ENCODE measurements at places on chromosomes 1 and 21.

- DNase-seq: no peak
Observed at GRCh38 chr1:241605146-241605805, 34.9 kb downstream of the CHML start.

DNA sequence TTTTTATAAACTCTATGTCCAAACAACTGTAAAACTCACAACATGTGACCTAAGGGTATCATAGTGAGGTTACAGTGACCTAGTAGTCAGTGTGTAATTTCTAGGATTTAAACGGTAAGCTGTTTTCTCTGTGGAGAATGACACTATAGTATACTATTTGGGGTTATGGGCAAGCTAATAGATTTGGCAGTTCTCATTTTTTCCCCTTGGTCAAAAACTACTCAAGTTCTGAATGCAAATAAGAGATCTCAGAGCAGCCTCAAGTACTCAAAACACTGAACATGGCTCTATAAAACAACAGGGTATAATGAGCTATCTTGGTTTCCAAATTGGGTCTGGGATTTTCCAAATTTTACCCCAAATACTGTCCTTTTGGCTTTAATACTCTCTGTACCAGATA, 88.5 kb upstream of the HMCN1 start:
- peak; percentile 32 for DNase-seq

DNA sequence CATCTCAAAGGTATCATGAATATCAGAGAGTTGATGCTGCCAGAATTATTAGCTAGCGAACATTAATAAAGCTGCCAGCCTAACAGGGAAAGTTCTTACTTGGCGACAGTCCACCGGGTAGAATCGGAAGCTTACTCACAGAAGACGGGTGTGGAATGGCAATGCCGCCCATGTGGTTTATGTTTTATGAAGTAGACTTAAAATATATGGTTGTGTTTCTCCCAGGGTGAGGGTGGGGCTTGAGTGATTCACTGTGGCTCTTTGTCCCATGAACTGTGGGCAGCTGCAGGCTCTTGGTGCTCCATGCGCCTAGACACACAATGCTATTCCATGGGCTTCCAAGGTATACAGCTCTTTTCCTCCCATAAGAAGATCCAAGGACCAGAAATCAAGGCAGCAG, 162.7 kb downstream of the PIGK start:
- DNase-seq: peak; percentile 5

GRCh38 chr1:97377432-97378034, 543.3 kb downstream of the DPYD start:
- DNase-seq: no peak

DNA sequence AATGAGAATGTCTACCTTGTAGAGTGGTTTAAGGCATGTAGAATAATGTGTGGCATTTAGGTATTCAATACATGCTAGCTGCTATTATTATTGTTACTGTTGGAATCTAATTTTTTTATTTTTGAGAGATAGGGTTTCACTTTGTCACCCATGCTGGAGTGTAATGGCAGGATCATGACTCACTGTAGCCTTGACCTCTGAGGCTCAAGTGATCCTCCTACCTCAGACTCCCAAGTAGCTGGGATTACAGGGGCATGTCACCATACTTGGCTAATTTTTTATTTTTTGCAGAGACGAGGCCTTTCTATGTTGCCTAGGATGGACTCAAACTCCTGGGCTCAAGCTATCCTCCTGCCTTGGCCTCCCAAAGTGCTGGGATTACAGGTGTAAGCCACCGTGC, 61.9 kb downstream of the EPB41 start:
- DNase-seq: peak; percentile 22

- DNase-seq: no peak
Observed at GRCh38 chr21:42194863-42195262, 24.1 kb upstream of the ABCG1 start.

DNA sequence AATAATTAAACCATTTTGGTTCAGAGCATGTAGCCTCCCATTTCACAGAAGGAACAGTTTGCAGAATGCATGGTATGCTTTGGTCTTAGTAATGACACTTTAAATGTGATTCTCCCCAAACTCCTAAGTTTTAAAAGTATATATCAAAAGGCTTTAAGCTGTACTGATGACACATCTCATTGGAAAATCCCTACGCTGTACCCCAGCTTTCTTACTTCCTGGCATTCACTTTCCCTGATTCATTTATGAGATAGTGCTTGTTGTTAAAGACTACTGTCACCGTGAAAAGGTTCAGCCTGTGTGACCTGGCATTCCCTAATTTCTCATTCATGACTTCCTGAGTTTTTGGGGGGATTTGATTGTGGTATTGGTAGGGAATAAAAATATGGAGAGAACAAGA, 53.4 kb downstream of the MPZL1 start:
- no peak for DNase-seq

DNA sequence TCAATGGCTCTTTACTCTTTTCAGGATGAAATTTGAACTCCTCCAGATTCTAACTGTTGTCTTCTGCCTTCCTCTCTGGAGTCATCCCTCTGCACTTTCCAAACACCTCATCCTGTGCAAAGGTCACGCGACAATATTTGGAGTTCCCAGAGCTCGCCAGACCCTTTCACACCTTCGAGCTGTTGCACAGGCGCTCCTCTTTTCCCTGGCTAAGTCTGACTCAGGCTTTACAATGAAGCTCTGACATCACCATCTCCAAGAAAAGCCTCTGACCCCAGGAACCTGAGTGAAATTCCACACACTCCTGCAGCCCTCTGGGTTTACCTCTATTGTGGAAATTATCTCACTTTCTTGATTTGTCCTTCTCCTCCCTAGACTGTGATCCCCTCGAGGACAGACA, 270.3 kb downstream of the RGS7 start:
- DNase-seq: no peak

GRCh38 chr1:39905172-39905571, 3.5 kb upstream of the MYCL start:
- no peak for DNase-seq

- DNase-seq: no peak
Observed at GRCh38 chr1:243411472-243411871, 155.6 kb downstream of the SDCCAG8 start.

DNA sequence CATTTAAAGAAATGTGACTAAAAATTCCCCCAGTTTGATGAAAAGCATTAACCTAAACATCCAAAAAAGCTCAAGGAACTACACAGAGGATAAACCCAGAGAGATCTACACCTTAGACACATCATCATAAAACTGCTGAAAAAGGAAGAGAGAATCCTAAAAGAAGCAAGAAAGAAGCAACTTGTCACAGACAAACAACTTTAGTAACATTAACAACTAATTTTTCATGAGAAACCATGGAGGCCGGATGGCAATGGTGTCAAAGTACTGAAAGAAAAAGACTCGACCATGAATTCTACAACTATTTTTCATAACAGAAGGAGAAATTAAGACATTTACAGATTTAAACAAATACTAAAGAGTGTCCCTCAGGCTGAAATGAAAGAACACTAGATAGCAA, 17.7 kb downstream of the ZNF644 start:
- no peak for DNase-seq

DNA sequence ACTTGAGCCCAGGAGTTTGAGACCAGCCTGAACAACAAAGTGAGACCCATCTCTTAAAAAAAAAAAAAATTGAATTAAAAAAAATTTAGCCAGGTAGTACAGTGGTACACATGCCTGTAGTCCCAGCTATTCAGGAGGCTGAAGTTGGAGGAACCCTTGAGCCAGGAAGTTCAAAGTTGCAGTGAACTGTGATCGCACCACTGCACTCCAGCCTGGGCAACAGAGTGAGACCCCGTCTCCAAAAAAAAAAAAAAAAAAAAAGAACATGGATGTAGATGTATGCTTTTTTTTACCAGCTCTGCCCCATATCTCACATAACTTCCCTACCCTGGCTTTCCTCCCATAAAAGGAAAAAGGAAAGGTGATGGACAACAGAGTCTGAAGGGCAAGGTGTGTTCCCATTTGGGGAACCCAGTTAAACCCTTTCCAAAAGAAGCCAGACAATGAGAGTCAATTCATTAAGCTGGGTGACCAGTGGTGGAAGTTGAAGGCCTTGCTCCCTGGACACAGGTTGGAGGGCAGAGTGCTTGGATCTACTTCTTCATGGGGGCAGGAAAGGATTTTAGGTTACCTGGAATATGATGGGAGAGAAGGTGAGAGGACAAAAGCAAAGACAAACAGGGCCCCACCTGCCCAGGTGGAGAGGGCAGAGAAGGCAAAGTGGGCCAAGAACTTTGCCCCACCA, 2.9 kb downstream of the KRTCAP2 start:
- DNase-seq: no peak

DNA sequence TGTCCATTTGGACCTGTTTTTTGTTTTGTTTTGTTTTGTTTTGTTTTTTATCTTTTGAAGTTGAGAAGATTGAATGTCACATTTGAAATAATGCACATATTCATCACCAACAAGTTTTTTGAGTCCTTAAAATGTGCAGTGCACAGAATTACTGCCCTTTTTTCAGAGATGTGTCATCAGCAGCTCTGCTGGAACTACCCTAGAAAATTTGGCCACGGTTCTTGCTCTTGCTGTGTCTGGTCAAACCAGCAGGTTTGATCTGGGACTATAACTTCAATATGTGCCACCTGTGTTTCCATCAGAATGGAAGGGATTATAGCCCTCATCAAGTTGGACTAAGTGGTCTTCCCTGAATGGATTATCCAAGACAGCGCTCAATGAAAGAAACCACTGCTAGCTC, 24.1 kb upstream of the CNN3 start:
- no peak for DNase-seq

- no peak for DNase-seq
Observed at GRCh38 chr1:159935719-159936272, 9.6 kb downstream of the IGSF9 start.

GRCh38 chr1:174676856-174677255, 229.1 kb downstream of the GPR52 start:
- no peak for DNase-seq

DNA sequence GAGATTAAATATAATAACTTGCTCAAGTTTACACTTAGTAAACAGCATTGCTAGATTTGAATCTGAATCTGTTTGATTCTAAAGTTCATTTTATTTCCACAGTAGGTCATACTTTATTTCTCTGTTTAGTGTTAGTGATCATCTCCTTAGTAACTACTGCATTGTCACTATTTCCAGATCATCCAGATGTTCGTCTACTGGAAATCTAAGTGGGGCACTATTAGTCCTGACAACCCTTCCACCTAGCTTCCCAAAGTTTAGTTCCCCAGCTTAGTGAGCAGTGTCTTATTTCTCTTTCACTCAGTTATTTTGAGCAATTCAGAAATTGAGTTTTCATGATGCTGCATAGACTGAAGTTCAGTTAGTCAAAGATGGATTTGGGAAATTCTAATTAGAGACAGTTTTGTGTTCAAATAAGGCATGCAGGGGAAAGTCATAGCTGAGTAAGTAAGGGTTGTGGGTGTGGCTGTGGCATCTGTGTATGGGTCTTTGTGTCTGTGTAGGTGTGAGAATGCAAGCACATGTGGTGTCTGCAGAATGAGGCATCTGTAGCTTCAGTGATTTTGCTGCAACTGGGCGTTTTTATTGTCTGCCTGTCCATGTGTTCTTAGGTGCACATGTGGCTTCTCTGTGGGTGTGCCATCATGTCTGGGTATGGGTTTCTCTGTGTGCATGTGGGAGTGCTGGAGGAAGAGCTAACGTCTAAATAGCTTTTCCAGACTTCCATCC, 107.3 kb downstream of the NTMT2 start:
- no peak for DNase-seq

DNA sequence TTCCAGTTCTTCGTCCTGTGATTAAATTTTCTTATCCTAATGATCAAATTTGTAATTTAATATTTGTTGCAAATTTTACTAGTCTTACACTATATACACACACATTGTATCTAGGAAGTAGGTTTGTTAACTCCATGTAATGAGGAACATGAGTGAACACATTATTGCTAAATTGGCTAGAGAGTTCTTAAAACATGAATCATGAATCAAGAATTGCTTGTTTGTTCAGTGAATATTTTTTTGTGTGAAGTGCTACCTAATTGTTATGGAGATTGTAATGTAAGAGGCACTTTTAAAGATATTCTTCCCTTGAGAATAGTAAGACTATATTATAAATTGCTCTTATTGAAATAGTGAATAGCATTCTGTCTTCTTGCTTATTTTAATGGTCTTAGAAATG, 4.6 kb downstream of the GPSM2 start:
- DNase-seq: peak; percentile 59

DNA sequence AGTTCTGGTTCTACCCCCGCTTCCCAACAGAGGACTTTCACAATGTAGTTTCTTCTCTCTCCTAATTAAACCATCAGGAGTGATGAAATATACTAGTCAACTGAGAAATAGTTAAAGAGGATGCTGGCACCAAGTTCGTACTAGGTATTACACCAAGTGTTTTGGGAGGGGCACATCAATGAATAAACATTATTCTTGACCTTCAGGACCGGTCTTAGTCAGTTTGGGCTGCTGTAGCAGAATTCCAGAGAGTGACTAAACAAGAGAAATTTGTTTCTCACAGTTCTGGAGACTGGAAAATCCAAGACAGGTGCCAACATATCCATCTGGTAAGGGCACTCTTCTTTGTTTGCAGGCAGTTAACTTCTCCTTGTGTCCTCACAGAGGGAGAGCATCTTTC, 103.8 kb downstream of the SPATA17 start:
- DNase-seq: peak; percentile 1

- no peak for DNase-seq
Observed at GRCh38 chr1:150829751-150830150, 21.7 kb upstream of the CTSK start.

- DNase-seq: peak; percentile 45
Observed at GRCh38 chr1:14924455-14925331, 228.9 kb upstream of the TMEM51 start.

GRCh38 chr1:109315288-109315687, 8.5 kb upstream of the MYBPHL start:
- DNase-seq: no peak

DNA sequence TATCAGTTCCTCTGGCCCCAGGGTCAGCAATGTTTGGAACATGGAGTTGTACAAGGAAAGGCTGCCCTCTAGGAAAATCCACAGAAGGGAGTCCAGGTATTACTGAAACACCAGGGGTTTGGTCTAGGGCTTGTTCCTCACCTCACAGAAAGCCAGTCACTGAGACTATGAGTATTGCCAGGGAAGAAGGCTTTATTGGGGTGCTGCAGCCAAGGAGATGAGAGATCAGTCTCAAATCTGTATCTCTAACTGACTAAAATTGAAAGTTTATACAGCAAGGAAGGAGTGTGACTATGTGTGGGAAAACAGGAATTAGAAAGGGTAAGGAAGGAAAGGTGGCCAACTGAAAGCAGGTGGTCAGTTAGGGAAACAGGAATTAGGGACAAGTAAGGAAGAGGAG, 172.3 kb downstream of the LYPLAL1 start:
- DNase-seq: no peak

GRCh38 chr1:28306301-28306949, 22.4 kb upstream of the MED18 start:
- DNase-seq: no peak

Measured in fibroblast of skin of scalp (primary cell).